ENCODE measurements at places on chromosomes 16 and 17.

DNA sequence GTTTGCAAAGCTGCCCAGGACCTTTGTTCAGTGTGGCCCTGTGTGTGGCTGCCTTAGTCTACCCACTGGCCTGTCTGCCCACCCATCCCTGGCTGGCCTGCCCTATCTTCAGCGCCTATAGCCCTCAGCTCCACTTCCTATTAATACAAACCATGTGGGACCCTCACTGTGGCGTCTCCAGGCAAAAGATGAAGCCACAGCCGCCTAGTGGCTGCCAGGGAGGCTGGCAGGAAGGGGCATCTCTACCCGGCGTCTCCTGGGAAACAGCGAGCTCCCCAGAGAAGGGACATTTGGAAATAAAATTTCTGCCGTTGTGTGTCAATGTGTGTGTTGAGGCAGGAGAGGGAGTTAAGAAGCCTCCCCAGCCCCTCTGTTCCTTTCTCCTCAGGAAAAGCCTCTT, 31.5 kb downstream of the NEUROD2 start:
- DNase-seq, result peak; percentile 34

DNA sequence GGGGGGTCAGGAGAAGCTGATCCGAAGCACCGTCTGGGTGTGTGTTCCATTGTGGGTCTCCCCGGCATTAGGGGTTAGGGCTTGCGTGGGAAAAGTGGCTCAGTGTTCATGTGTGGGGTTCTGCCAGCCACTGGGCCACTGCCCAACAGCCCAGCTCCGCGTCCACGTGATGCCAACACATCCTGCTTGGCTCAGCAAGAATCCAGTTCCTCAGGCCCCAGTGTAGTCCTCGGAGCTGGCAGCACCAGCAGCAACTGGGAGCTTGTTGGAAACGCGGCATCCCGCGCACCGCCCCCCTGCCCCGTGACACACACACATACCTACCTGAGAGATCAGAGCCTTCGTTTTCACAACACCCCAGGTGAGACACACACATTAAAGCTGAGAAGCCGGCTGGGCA, 18.9 kb downstream of the LGALS9 start:
- no peak for DNase-seq

DNA sequence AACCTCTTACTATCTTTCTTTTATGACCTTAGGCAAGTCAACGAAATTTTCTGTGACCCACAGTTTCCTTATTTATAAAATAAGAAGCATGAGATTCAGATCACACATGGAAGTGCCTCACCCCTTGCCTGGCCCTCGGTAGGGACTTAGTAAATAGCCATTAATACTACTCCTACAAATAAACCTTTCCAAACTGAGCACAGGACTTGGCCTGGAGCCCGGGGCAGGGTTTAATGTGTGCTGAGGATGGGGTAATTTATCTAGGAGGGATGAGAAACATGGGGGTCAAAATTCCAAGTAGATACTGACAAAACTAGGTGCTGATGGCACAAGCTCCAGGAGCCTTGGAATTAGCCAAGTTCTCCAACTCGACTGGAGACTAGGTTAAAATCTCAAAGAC, 35.0 kb downstream of the PITPNC1 start:
- no peak for DNase-seq

GRCh38 chr17:32536736-32537643, 50.2 kb downstream of the CDK5R1 start:
- DNase-seq, result peak; percentile 82

DNA sequence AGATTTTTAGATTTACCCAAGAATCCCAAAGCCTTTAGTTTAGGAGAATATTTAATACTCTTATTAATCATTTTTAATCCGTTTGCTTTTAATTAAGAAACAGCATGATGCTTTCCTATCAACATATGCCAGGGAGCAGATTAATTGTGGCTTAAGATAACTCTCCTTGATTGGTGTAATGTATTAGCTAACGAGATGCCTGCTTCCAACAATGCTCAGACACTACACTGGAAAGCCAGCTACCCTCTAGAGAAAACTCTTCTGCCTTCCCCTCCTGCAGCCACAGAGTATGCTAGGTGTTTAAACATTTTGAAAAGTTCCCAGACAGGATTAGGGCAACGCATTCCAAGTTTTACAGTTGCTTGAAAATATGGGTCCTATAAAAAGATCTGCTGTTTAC, 142.2 kb downstream of the AATF start:
- DNase-seq, result no peak

DNA sequence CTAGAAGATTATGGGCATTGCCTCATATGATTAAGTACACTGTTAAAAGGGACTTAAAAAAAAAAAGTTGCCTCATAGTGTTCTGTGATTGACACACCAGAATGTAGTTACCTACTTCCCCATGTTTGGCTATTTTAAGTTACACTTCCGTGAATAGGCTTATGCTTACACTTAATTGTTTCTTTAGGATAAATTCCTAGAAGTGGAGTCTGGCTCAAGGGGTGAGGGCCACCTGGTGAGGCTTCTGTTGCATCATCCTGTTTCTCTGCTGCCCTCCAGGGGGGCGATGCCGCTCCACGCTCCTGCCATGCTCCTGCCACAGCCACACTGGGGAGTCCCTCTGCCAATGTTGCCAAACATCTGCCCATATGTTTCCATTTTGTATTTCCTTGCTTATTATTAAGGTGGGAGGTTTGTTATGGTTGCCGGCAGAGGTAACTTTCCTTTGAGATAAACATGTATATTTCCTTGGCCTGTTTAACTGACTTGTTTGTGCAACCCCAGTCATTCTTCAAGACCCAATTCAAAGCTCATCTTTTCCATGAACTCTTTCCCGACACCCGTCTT, 73.1 kb downstream of the KSR1 start:
- DNase-seq, result no peak

DNA sequence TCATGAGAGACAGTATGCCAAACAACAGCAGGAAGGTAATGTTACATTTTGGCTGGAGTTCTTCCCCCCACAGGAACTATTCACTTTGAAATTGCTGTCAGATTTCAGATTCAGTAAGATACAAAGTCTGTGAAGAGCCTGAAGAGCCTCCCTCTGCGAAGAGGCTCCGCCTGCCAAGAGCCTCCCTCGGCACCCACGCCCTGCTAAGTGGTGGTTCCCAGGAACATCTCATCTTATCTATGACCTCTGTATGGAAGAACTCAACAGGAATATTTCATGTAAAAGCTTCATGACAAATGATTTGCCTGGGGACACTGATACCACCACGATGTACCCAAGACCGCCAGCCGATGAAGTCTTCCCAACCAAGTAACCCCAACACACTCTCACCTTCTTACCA, 3.2 kb downstream of the ZC3H7A start:
- DNase-seq, result no peak

GRCh38 chr16:13873835-13874438, 46.0 kb upstream of the ERCC4 start:
- peak; percentile 7 for DNase-seq

All from fibroblast of skin of back (primary cell).